Stimulated activated CD4-positive, alpha-beta T cell treated with anti-CD3 and anti-CD28 coated beads, TNF-alpha, amount 100 ng/mL, for 4 hours (primary cell): ENCODE measurements at places on chromosomes 2 and 18.

DNA sequence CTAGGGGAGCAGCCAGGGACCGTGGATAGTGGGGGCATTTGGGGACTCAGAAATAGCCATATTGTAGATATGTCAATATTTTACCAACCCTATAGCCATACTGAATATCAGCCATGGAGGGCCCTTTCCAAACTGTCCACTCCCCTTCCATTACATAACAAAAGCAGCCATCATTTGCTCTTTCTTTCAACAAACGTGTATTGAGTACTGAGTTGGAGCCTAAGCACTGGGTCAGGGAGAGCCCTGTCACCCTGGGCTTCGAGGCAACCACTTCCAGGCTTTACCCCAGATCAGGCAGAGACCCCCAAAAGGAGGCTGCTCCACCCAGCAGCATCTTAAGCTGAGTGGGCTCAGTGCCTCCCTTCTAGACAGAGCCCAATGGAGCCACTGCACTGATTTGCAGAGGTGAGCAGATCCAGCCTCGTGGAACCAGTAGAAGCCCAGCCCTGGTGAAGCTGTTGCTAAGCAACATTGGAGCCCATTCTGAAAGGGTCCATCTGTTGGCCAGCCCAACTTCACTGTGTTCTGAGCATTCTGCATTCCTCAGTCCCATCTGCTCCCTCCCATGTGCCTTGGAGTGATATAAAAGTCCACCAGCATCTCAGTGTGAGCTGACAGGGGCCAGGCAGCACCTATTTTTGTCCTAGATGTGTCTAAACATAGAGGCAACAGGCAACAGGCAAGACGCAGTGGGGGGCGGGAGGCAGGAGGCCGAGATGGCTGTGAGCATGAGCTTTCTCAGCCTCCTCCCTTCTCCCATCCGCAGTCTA, 112.1 kb downstream of the PLB1 start:
- DNase-seq: no peak

DNA sequence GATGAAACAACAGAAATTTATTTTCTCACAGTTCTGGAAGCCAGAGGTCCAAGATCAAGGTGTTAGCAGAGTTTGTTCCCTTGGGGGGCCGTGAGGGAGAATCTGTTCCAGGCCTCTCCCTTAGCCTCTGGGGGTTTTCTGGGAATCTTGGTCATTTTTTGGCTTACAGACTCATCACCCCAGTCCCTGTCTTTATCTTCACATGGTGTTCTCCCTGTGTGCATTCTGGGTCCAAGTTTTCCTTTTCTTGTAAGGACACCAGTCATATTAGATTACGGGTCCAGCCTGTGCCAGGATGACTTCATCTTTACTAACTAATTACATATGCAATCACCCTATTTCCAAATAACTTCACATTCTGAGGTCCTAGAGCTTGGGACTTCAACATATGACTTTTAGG, 292.5 kb upstream of the TRIB2 start:
- DNase-seq: no peak

GRCh38 chr18:50806208-50806616, 13.6 kb downstream of the MRO start:
- DNase-seq: no peak

DNA sequence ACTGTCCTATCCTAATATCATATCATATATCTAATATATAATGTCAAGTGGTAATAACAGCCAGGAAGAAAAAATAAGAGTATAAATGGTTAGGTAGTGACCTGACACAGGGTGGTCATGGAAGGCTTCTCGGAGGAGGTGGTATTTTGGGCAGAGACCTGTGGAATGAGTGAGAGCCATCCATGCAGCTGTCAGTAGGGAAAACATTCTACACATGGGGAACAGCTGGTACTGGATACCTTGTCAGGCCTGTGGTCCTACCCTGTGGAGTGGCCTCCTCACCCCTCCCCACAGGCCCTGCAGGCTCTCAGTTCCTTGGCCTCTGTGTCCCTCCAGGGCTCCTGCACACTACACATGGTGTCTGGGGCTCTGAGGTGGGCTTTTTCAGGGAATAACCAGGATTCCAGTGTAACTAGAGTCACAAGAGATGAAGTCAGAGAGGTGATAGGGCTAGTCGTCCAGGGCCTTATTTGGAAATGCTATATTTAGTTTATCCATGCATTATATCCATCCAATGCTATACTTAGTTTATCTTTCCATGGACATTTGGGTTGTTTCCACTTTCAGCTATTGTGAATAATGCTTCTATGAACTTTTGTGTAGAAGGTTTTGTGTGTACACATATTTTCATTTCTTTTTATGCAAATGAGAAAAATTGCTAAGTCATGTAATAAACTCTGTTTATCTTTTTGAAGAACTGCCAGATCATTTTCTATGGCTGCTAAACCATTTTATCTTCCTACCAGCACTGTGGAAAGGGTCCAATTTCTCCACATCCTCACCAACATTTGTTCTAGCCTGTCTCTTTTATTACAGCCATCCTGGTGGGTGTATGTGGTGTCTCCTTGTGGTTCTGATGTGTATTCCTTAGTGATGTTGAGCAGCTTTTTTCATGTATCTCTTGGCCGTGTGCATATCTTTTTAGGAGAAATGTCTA, 75.6 kb downstream of the TPGS2 start:
- no peak for DNase-seq

GRCh38 chr2:110678457-110679336, 834 bp upstream of the BUB1 start:
- DNase-seq: no peak

DNA sequence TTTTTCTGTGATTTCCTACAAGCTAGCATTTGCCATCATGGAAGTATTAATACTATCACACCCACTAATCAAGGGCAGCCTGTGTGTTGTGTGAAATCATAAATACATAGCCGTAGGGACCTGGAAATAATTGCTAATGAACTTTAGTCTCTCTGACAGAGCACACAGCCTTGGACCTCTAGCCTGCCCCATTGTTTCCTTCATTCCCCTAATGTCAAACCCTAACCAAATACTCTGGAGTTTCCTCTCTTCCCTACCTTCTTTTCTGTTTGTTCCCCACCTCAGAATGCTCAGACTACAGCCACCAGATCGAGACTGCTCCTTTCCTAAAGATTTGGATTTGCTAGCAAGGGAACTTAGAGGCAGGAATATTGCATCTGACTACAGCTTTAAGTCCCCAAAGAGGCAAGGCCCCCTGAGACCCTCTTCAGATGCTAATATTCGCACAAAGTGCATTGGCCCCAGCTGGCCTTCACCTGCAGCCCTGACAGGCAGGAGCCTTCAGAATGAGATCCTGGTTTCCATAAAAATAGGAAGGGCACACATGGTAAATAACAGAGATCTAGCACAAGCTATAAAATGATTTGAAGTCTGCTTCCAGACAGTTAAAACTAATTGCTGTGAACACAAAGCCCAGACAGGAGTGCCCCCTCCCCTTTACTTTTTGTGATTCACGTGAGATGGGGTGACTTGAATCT, 279.2 kb upstream of the DCC start:
- DNase-seq: no peak

DNA sequence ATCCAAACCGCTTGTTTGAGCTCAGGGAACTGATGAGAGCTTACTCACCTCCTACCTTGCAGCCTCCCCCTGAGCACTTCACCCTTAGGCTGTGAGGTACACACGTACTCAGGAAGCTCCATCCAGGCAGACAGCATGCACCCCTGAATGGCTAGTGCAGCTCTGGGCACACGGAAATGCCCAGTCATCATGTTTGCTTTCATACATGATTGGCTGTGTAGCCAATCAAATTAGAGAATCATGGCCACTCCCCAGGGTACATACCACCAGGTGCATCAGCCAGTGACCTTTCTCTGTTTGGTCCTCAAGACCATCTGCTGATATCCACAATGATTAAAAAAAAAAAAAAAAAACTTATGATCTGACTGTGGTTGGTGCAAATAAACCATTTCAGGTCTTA, 42.1 kb downstream of the RNF152 start:
- no peak for DNase-seq

DNA sequence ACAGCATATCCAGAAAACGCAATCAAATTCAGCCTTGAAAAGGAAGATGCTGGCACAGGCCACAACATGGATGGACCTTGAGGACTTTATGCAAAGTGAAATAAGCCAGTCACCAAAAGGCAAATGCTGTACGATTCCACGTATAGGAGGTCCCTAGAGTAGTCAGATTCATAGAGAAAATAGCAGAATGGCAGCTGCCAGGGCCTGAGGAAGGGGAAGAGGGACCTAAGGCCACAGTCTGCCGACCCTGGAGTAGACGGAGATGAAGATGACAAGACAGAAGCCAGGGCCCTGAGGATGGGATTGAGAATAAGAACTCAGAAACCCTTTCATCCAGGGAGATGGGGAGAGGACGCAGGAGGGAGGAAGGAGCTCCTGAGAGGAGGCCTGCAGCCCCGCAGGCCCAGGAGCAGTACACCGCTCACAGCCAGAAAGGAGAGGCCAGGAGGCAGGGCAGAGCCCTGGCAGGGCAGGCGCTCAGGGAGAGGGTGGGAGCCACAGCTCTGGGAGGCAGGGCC, 8.1 kb upstream of the MTERF4 start:
- no peak for DNase-seq

GRCh38 chr2:205270689-205271088, 411.6 kb upstream of the NRP2 start:
- DNase-seq: no peak

- DNase-seq: no peak
Measured at GRCh38 chr2:59025157-59025757, 784.1 kb upstream of the FANCL start.

- no peak for DNase-seq
Measured at GRCh38 chr2:174025271-174026121, 60.3 kb upstream of the SP3 start.

- DNase-seq: no peak
Measured at GRCh38 chr18:23793051-23793450, 103.8 kb downstream of the LAMA3 start.

DNA sequence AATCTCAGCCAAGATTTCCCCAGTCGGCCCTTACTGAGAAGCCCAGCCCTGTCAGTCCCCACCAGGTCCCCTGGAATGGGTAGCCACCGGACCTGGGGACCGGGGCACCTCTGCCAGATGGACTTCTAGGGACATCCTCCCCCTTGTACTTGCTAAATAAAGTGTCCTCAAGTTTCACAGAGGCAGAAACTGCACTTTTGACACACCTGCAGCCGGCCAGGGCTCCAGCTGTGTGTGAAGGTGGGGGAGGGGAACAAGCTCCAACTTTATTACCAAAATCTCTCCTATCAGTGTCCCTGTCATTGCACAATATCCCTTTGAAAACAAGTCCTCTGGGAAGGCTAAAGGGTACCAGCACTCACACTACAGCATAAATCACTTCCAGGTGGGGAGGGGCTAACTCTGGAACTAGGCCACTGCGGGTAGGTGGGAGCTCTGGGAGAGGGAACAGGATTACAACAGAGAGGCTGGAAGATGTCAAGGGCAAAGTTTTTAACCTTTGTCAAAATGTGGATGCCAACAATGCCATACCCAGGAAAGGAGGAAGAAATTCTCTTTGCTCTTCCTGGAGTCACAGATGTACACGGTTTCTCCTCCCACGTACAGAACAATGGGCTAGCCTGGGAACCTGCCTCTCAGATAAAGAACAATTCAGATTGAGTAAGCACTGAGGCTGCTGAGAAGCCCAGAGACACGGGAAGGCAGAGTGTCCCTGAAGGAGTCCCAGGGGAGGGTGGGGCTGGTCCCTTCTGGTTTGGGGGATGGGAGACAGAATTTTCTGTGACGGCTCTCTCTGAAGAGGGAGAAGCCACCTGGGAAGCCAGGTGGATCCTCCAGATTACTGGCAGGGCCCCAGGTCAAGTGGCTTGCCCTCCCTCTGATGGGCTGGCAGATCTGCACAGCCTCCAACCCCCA, 11.0 kb downstream of the SDC1 start:
- DNase-seq: no peak

DNA sequence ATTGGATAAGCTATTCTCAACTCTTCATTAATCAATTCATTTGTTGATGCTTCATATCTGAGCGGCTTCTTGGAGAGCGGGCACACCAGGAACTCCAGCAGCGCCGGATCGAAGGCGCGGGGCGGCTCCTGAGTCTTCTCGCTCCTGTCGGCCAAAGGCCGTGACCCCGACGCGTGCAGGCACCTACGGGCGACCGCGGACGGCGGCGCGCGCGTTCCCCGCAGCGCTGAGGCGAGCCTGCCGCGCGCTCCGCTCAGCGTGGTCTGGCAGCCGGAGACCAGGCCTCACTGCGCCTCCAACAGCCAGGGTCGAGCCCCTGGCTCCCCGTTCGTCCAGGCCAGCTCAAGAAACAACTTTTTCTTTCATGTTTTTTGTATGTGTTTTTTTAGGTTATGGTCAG, 97.5 kb downstream of the ICA1L start:
- no peak for DNase-seq

DNA sequence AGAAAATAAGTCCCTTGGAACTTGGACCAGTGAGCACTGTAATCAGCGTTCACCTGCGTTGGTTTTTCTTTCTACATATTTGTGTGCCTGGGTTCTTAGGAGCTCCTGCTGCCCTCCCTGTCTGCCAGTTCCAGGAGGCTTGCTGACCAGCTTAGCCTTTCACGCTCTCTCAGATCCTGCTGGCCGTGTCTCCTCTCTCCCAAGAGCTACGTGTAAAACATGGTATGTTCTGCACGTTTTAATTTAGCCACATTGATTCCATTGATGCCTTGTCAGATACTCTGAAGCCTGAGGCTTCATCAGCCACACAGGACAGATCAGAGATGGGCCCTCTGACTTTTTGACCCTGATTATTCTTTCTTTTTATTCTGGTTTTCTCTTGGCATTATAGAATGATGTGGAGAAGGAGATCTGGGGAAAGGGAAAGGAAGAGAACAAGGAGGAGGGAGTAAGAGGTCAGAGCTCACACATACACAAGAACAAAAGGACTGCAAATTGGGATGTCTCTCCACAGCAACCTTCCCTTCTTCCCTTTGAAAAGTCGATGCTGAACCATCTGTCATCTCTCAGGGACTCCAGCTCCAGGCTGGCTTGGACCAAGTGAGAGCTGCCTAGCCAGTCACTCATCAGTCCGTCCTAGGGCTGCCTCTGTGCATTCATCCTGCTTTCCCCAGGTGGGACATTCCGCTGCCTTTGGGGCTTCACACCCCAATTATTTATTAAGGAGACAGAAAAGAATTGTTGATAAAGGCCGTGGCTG, 152.8 kb downstream of the PIK3C3 start:
- DNase-seq: no peak

- no peak for DNase-seq
Measured at GRCh38 chr18:35582899-35583558, 1.5 kb downstream of the GALNT1 start.

GRCh38 chr18:9520666-9521065, 45.4 kb downstream of the RALBP1 start:
- no peak for DNase-seq

GRCh38 chr2:54411801-54412354, 44.2 kb upstream of the SPTBN1 start:
- DNase-seq: no peak

GRCh38 chr18:74775239-74775638, 177.6 kb downstream of the ZNF407 start:
- no peak for DNase-seq

- no peak for DNase-seq
Measured at GRCh38 chr2:151576080-151576479, 158.2 kb downstream of the NEB start.

DNA sequence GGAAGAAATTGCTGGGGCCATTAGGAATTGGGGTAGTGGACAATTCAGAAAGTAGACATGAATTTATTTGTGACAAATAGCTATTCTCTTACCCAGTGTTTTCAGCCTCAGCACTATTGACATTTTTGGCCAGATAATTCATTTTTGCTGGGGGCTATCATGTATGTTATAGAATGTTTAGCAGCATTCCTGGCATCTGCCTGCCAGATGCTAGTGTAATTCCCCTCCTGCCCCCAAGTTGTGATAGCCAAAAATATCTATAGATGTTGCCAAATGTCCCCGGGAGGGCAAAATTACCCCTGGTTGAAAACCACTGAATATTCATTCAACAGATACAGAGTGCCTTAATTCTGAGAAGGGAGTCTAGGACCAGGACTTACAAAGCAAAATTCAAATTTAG, 183.6 kb downstream of the BABAM2 start:
- DNase-seq: no peak
